ENCODE measurements at places on chromosomes 11 and 22.

DNA sequence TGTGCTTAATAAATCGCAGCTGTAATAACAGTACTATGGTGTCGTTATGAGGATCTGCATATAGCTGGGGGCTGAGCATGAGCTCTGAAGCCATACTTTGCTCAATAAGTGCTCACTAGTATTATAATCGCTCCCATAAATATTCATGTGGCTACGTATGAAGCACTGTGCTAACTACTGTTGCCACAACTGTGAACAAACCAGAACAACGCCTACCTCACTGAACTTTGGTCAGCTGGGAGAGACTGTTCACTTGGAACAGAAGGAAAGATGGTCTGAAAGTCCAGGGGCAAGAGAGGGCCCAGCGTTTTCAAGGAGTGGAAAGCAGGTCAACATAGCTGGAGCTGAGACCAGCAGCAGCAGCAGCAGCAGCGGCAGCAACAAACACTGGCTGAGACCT is 141.6 kb downstream of the EFCAB6 start:
- no peak for DNase-seq

GRCh38 chr22:20430720-20431510 is 6.7 kb downstream of the SCARF2 start:
- no peak for DNase-seq

GRCh38 chr11:36265793-36266628 is 23.2 kb downstream of the COMMD9 start:
- DNase-seq = peak; percentile 69

- DNase-seq = no peak
These were observed 10.1 kb downstream of the CSRP3 start for GRCh38 chr11:19191530-19192169.

- no peak for DNase-seq
These were observed 401.3 kb upstream of the CADM1 start for GRCh38 chr11:115905341-115906000.

GRCh38 chr22:42645938-42646568 is 3.1 kb downstream of the CYB5R3 start:
- DNase-seq = no peak

DNA sequence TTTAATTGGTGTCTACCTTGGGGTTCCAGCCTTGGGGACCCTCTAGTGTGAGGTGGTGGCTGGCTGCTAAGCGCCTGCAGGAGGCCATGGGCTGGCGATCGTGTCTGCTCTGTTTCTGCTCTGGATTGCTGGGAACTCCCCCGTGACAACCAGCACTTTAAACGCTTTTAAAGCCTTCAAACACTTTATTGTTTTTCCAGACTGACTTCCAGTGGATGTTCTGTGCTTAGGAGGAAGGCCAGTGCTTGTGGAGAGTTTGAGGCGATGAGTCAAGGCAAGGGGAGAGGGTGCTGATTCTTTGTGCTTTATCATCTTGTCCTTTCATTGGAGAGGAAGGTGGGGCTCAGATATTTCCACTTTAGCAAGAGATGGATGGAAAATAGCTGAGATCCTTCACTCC is 81.6 kb downstream of the FLI1 start:
- DNase-seq = no peak

DNA sequence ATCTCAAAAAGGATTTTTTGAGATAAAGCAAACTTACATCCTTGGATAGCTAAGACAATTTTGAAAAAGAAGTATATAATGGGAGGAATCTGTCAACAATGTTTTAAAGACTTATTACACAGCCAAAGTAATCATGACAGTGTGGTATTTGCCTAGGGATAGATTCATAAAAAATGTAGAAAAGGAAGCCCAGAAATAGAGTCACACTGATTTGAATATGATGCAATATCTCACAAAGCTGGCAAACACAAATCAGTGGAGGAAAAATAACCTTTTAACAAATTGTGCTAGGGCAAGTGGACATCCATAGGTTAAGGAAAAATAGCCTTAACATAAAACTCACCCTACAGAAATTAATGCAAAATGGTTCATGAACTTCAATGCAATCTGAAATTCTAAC is 6.0 kb downstream of the XKR3 start:
- DNase-seq = no peak

DNA sequence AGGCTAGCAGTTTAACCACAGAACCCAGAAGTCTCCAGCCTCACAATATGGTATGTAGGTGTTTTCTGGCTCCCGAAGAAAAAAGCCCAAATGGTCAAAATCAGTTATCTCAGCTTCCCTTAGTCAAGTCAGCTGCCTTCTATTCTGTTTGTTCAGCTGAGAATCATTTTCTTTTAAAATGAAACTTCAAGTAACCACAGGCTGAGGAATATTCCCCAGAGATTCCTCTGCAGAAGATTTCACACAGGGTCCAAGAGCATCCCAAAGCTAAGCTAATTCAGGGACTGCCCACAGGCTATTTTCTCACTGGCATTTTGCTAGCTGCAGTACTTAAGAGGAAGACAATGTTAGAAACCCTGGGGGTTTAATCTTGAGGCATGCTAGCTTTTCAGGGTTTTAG is 977.0 kb upstream of the CHORDC1 start:
- no peak for DNase-seq

Data from T47D (cell line).